Cardiac fibroblast (primary cell): ENCODE measurements at places on chromosomes 13 and 19.

DNA sequence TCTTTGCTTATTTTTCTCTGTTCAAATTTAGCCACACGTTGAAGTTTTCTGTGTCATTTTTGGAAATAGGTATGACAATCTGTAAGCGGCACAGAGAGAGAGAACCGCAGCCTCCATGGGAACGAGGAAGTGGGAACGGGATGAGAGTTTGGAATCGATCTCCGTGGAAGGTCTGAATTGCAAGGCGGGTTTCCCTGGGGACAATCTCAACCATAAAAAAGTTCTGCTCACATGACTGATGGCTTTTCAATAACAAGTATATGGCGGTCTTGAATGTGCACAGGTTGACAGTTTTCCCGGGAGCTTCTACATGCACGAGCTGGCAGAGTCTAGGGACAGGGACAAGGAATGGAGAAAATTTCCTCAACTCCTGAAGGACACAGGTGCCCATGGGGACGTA lies 90.9 kb downstream of the INSR start:
- DNase-seq, result no peak

- peak; percentile 65 for DNase-seq
Measured at GRCh38 chr19:574658-575526, 2.5 kb downstream of the BSG start.

DNA sequence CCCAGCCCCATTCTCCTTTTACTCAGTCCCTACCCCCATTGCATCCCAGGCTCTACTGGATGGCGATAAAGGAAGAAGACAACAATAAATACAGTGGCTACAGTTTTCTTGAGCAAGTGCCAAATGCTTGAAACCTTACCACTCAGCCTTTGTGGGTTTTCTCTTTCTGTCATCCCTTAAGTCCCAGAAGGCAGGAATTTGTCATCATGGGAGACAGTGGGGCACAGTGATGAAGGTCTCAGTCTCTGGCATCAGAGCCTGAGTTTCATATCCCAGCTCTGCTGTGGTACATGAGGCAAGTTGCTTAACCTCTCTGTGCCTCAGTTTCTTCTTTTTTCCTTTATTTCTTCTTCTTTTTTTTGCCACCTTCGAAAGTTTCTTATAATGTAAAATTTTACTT lies 5.1 kb upstream of the COMP start:
- no peak for DNase-seq

- no peak for DNase-seq
Measured at GRCh38 chr13:79079351-79079839, 326.7 kb downstream of the RBM26 start.

GRCh38 chr19:35846038-35846668 lies 6.2 kb downstream of the NPHS1 start:
- DNase-seq, result no peak

- DNase-seq, result no peak
Measured at GRCh38 chr13:33884531-33885220, 66.7 kb downstream of the RFC3 start.

DNA sequence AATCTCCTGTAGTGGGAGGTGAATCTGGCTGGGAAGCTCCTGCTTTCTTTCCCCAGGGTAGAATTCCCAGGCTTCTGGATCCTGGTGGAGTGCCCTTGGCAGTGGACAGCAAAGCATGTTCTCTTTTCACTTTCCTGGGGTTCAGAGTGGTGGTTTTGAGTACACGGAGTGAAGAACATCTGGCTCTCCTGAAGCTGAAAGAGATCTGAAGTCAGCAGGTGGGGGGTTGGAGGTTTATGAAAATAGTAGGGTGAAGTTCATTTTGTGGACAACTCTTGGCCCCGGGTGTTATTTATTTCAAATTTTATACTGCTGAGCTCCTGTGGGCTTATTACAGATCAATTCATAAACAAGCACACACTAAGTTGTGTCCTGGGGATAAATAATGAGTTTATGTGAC lies 497.3 kb downstream of the KLF5 start:
- no peak for DNase-seq

- no peak for DNase-seq
Measured at GRCh38 chr19:54905803-54906511, at the start of gene NCR1. Gene NCR1, plus strand, starts transcription at chr19:54906148. Its CDS starts 40 bp downstream, at chr19:54906188.

DNA sequence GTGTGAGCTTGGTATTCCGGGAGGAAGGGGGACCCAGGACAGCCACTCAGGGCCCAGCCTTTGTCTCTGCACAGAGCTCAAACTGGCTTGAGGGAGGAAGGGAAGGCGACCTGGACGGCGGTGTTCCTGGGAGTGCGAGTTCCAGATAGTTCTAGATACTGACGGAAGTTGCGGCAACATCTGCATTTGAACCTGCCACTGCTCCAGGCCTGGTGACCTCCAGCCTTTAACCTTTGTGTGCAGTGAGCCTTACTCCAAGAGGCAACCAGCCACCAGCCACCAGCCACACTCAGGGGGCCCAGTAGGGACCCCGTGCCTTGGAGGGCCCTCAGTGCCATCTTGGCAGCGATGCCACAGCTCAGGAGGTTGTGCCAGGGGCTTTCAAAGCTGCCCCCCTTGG lies 15.5 kb upstream of the ZBTB7A start:
- DNase-seq, result no peak
